ENCODE measurements at places on chromosomes 1 and 21.

GRCh38 chr1:65971547-65971946, 178.9 kb downstream of the PDE4B start:
- DNase-seq: no peak

GRCh38 chr1:9929431-9930385, 13.5 kb downstream of the LZIC start:
- no peak for DNase-seq

- DNase-seq: no peak
Measured at GRCh38 chr1:167621780-167622313, 8.2 kb upstream of the RCSD1 start.

GRCh38 chr1:215028954-215029353, 53.6 kb upstream of the KCNK2 start:
- DNase-seq: no peak

- no peak for DNase-seq
Measured at GRCh38 chr1:205256951-205257625, 29.3 kb downstream of the TMCC2 start.

Measured in stimulated activated CD8-positive, alpha-beta memory T cell treated with anti-CD3 and anti-CD28 coated beads, Interleukin-15, amount 100 ng/mL, for 48 hours (primary cell).